NCI-H1417 (cell line): ENCODE measurements at places on chromosomes 6 and 20.

- DNase-seq: no peak
These were observed 10.3 kb downstream of the RMND1 start for GRCh38 chr6:151441390-151442166.

- DNase-seq: no peak
These were observed 25.0 kb downstream of the PTPN1 start for GRCh38 chr20:50535162-50535561.

DNA sequence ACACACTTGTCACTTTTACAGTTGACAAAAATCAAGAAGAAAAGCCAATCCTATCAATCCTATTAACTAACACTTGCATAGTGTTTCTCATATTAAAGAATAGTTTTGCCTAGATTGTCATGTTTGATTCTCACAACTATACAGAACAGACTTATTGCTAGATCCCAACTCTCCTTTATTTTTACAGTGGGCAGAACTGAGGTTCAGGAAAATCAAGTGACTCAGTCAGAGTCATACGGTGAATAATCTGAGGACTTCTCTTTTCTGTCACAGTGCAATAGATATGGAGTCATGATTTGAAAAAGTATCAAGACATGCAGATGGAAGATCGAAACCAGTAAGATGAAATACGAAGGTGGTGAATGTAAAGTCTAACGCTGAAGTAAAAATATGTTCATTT is 195.1 kb upstream of the CITED2 start:
- DNase-seq: no peak

- peak; percentile 60 for DNase-seq
These were observed 2.7 kb upstream of the C6orf62 start for GRCh38 chr6:24721461-24722215.

DNA sequence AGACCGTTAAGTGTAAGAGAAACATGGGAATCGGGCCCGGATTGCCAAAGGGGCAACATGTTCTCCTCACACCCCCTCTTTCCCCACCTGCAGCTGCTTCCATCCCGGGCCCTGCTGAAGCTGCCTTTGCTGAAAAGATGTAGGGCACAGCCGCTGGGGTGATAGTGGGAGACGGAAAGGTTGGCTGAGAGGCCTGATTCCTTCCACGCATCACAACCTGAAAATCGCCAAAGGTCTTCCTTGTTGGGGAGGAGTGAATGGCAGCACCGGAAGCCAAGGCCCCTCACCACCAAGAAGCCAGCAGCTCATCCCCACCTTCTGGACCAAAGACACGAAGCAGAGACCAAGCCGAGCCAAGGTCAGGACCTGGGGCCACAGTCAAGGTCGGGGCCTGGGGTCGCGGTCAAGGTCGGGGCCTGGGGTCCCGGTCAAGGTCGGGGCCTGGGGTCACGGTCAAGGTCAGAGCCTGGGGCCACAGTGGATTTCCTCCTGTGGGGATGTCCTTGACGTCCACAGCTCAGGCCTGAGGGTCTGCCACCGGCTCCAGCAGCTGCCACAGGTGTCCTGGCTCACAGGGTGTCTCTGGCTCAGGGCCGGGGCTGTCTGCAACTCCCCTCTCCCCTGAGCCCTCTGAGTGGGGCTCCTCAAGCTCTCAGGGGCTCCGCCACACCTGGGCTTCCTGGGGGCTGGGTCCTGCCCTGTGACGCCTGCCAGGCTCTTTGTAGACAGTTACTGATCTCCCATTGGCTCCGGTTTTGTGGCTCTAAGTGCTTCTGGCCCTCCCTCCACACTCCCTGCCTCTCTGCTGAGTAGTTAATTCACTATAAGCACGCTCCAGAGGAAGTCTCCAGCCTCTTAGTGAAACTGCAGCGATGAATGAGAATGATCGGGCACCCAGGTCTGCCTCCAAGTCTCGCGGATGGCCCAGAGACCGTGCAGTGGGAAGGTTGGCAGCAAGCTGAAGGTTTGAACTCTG is 5.5 kb upstream of the CHRNA4 start:
- DNase-seq: peak; percentile 87

DNA sequence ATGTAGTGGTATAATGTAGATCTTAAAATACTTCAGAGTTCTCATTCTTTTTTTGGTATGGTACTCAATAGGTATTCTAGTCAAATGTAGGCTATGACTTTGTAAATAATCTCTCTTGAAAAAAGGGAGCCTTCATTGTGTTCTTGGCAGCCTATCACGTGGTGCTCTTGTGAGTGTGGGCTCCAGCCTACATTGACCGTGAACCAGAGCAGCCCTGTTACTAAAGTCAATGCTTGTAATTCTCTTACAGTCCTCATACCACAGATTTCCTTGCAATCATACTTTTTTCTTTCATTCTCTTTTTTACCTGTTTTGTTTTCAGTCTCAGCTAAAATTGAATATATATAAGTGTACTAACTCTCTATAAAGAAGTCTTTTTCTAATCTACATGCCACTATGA is 31.1 kb downstream of the ARID1B start:
- peak; percentile 51 for DNase-seq

DNA sequence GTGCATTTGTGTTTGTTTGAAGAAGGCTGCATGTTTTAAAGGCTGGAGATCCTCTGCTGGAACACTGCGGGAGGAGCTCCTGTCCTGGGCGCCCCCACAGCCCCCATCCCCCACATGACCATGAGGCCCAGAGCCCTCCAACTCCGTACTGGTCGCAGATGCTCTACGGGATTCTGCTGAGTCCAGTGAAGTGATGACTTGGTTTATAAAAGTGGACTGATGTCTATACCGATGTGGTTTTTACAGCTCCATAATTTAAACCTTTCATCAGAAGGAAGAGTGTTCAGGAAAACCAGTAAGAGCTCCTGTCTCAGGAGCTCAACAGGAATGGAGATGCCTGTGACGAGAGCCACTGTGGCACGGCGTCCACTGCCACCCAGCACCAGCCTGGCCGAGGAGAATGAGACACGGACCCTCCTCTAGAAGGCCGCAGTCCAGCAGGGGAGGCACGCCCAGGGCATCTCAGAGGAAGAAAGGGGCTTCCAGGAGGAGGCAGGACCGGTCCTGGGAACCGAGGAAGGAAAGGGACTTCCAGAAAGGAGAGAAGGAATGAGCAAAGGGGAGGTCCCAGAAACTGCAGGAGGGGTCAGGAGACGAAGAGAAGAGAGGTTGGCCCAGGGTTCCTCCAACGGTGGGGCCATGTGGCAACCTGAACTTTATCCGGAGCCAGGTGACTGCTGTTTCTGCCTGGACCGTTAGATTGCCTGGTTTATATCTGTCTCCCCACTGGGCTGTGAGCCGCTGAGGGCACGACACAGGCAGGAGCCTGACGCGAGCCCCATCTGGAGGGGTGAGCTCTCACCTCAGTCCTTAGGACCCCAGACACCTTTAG is 26.9 kb downstream of the BFSP1 start:
- DNase-seq: no peak

GRCh38 chr20:61094581-61094980 is 157.5 kb upstream of the CDH4 start:
- no peak for DNase-seq

DNA sequence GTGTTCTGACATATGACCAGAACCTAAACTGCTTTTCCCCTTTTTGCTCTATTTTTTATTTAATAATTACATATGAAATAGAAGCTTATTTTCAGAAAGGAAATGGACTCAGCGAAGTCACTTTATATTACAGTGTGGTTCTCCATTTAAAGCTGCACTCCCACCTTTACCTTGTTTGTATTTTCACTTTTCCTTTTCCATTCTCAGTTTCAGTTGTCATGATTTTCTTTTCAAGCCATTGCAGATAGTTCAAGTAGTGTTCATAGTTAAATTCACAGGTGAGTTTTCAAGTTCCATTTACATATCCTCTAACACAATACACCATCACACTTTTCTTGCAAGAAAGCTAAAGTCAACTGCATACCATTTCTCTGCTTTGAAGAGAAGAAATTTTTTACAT is 400.2 kb downstream of the HACE1 start:
- DNase-seq: no peak

DNA sequence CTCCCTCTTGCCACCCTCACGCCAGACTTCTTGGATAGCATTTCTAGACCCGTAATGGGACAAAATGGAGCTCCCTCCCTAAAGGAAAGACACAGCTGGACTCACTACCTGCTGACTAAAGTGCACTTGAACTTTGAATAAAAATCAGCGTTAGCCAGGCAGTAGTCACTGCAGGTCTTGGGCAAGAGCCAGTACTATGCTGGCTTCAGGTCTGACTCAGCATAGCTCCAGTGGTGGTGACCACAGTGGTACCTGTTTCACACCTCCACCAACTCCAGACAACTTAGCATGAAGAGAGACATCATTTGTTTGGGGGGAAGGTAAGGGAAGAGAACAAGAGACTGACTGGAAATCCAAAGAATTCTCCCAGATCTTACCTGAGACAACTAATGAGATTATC is 906.8 kb downstream of the GRIK2 start:
- DNase-seq: no peak

DNA sequence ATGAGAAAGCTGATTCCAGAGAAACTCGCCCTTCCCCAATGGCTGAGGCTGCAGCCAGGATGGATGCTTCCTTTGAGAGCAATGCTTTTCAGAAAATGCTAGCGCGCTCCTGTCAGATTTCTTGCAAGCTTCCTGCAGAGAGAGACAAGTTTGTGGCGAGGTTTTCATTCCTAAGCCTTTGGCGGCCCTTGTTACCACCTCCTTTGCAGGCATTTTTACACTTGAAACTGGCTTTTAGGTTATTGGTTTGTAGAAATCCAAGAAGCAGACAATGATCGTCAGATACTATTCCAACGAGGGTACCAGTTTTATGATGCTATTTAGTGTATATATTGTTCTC is 1.1 kb downstream of the FNDC1 start:
- DNase-seq: no peak

DNA sequence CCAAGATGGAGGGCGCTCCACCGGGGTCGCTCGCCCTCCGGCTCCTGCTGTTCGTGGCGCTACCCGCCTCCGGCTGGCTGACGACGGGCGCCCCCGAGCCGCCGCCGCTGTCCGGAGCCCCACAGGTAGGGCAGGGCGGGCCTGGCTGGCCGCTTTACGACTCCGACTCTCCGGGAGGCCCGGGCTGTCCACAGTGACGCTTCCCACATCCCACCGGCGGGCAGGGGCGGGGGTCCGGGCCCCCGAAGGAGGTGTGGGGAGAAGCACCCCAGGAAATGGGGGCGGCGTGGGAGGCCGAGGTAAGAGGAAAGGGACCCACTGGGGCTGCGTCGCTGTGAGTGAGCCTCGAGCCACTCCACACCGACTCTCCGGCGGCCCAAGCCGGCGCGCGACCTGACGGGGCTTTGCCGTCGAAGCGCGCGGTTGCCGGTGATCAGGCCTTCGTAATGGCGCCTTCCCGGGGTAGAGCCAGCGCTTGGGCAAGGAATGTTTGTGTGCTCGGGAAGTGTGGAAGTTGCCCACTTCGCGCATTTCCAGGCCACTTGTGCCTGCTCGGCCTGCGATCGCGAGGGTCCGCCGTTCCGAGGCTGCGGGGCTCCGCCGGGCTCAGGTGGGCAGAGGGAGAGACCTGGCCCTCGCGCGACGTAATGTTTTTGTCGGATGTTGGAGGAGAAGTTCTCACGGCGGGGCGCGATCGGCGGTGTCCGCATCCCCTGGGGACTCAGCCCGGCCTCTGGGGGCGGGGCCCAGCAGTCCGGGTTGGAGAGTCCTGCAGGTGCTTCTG is 427 bp downstream of the GINM1 start:
- peak; percentile 39 for DNase-seq

DNA sequence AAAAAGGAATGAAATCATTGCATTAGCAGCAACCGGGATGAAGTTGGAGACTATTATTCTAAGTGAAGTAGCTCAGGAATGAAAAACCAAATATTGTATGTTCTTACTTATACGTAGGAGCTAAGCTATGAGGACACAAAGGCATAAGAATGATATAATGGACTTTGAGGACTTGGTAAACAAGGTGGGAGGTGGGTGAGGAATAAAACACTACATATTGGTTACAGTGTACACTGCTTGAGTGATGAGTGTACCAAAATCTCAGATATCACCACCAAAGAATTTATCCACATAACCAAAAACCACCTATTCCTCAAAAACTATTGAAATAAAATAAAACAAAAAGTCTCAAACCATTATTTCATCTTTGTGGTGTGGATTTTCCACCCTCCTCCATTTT is 593.5 kb downstream of the TENT5A start:
- DNase-seq: no peak

DNA sequence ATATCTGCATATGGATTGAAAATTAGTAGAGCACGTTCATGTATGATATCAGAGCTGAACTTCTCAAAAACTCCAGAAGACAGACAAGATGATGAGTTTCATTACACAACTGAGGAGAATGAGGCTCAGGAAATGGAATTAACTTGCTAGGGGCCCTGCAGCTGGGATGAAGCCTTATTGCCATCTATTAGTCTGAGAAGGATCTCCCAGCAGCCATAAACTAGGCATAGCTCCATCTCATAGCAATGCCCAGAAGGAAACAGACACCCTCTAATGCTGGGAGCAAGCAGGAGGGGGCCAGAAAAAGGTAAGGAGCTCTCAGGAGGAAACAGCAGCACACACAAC is 18.0 kb downstream of the TFEB start:
- no peak for DNase-seq

DNA sequence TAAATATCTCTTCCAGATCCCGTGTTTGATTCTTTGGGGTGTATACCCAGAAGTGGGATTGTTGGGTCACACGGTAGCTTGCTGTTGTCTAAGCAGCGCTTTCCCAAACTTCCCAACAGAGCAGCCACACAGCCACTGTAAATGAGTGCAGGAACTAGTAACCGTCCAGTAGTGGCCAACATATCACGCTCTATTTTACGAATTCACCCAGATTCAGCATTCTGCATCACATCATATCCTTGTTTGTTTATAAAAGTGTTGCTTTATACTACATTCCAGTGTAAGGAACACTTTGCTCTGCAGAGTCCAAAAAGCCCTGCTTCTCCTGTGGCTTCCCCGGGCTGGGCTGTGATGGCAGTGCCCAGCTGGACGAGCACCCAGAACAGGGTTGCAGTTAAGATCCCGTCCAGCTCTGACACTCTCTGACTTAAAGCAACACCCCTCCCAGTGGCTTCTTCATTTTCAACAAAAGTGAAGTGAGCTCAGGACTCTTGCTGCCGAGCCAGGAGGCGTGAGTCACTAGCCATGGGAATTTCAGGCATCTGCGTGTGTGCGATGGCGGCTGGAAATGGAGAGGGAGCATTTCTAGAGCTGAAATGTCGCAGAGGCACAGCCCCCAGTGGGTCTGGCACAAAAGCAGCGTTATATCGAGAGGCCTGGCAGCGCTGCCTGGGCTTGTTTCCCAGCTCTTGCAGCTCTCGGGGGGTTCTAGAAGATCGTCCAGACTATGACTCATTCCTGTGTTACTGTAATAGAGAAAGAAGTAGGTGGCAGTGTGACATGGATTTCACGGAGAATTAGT is 216.3 kb upstream of the ECI2 start:
- no peak for DNase-seq

- DNase-seq: no peak
These were observed 81.1 kb downstream of the CD40 start for GRCh38 chr20:46199198-46199597.

DNA sequence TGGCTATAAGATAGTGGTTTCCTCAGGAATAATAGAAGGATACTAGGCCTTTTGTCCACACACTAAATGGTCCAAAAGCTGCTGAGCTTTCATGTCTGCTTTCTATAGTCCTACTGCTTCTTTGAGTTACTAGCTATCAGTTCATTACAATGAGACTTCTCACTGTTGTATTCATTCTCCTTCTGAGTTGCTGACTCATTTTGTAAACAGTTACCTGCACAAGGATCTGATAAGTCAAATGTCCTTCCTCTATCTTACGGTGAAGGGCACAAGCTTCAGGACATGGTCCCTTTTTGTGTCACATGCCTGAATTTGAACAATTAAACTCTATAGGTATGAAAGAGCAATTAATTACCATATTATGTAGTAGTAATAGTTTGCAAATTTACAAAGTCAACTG is 90.5 kb downstream of the MAN1A1 start:
- DNase-seq: no peak

GRCh38 chr6:145809785-145810184 is 4.8 kb downstream of the FBXO30 start:
- DNase-seq: no peak

GRCh38 chr6:30683980-30684338 is 2.5 kb downstream of the PPP1R18 start:
- DNase-seq: no peak
